NCI-H1930 (cell line): ENCODE measurements at places on chromosomes 16 and 17.

GRCh38 chr16:86789621-86790051 lies 211.3 kb downstream of the FOXL1 start:
- no peak for DNase-seq

DNA sequence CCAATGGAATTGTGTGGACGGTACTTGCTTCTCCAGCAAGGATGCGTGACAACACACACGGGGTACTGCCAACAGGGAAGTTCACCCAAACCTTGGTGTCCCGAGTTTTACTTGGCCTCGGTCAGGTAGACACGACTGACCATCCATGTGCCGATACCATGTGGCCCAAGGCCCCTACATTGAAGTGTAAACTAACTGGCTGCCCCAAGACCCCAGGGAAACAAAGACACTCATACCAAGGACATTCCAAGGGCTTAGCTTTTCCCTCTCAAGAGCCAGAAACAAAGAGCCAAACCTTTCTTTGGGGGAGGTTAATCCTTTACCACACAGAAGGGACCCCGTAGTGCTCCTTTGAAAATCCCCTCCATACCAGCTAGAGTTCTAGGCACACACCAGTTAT lies 215.9 kb upstream of the TNRC6C start:
- no peak for DNase-seq

- no peak for DNase-seq
Observed at GRCh38 chr16:18811925-18812324, 10.6 kb upstream of the ARL6IP1 start.

DNA sequence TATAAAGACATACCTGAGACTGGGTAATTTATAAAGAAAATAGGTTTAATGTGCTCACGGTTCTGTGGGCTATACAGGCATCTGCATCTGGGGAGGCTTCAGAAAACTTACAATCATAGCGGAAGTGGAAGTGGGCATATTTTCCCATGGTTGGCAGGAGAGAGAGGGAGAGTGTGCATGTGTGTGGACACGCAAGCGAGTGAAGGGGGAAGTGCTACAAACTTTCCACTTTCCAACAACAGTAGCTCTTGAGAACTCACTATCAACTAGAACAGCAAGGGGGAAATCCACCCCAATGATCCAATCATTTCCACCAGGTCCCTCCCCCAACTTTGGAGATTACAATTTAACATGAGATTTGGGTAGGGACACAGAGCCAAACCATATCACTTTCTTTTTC lies 11.1 kb downstream of the TAOK1 start:
- DNase-seq, result no peak

GRCh38 chr17:19551591-19552148 lies 18.0 kb downstream of the SLC47A1 start:
- no peak for DNase-seq

- no peak for DNase-seq
Observed at GRCh38 chr17:35548208-35548810, 10.8 kb upstream of the SLFN12L start.

GRCh38 chr17:43900183-43900857 lies 7.0 kb downstream of the MPP2 start:
- peak; percentile 81 for DNase-seq

GRCh38 chr17:74754832-74755231 lies 6.4 kb downstream of the NHERF1 start:
- no peak for DNase-seq

DNA sequence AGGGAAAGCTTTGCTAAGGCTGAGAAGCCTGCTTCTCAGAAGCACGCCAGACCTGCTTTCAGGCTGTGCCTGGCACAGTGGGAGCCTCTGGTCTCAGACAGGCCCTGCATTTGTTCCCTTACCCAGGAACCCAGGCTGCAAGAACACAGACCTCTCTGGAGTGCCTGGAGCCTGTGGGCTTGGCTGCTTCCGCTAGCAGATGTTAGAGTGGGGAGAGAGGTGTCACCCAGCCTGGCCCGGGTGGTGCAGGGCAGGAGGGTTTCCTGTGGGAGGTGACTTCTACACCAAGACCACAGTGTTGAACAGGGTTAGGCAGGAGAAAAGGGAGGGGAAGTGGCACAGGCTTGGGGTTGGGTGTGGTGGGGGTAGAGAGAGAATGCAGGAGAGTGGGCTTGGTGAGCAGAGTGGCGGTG lies 35.8 kb upstream of the ADGRG1 start:
- no peak for DNase-seq

GRCh38 chr16:87516361-87516760 lies 23.5 kb upstream of the ZCCHC14 start:
- no peak for DNase-seq

DNA sequence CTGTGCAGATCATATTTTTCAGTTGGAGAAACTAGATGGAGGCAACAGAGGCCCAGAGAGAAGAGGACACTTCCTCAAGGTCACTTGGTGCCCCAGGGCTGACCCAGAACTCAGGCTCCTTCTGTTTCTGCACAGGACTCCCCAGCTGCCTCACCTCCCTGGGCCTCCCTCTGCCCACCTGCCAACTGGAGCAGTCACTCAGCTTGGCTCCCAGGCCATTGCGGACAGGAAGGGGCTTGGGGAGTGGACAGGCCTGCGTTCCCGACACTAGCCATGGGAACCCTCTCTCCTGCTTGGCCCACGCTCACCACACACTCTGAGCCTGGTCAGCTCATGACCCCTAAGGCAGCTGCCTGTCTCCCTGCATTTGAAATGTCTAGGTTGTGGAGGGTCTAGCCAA lies 78.1 kb upstream of the BRD7 start:
- DNase-seq, result no peak

GRCh38 chr17:64784353-64785010 lies 122.4 kb upstream of the SMURF2 start:
- DNase-seq, result no peak

- DNase-seq, result no peak
Observed at GRCh38 chr17:17943281-17943984, 28.8 kb downstream of the TOM1L2 start.

DNA sequence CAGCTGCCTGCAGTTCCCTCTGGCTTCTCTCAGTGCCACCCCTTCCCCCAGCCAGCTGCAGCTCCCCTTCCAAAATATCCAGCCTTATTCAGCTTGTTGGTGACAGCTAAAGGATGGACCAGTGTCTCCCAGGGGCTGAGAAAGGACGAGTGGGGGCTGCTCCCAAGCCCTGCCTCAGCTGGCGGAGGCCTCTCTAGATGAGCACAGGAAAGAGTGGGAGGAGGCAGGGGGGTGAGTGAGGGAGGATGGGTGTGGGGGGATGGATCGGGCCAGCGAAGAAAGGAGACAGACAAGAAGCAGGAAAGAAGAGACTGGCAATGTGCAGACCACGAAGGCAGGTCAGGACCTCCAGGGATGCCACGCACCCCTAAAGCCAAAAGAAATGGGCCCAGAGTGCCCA lies 17.5 kb downstream of the PIPOX start:
- DNase-seq, result no peak

DNA sequence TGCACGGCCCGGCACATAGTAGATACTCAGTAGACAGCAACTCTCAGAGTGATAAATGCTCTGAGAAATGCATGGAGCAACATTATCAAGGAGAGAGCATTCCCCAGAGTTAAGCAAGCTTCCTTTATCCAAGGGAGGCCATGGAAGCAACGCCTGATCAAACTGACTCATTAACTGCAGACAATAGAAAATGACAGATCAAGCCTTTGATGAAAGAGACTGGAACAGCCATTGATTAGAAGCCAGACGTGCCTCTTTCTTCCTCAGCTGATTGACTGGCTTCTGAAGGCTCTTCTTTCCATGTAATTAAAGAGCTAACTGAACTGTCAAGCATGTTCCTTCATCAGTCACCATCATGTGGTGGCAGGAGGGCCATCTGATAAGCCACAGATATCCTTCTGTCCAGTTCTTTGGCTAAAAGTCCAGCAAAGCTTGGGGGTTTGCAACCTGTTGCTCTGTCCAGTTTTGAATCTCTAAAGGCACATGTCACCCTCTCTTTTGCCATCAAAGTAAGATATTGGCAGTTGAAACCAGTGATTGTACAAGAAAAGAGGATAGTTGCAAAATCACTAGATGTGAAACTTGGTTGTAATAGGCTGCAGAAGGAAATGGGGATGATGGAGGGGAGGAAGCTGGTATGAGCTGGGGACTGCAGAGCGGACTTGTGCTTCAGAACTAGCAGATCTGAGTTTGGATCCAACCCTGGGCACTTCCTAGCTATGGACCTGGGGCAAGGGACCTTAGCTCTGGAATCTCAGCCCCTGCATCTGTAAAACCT lies 188.0 kb downstream of the HAPSTR1 start:
- DNase-seq, result no peak

DNA sequence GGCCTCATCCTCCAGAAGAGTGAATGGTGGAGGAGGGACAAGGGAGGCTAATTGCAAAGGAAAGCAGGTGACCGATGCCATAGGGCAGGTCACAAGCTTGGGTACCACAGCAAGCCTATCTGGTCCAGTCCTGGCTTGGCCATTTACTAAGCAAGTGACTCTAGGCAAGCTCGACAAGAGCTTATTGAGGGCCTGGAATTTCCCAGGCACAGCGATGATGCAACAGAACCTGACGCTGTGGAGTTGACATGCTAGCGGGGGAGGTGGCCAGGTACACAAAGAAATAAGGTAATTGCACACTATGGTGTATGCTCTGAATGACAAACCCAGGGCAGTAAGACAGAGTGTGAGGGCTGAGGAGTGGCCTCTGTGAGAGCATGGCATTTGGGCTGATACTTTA lies 98.5 kb downstream of the PGS1 start:
- peak; percentile 12 for DNase-seq

- DNase-seq, result no peak
Observed at GRCh38 chr16:71537643-71538042, 11.4 kb downstream of the CHST4 start.
